Fibroblast of the aortic adventitia (primary cell): ENCODE measurements at places on chromosomes 5 and 9.

GRCh38 chr9:19127871-19128500 lies 694 bp upstream of the PLIN2 start:
- peak; percentile 47 for DNase-seq

- DNase-seq, result no peak
Measured at GRCh38 chr5:98783051-98783649, 9.7 kb downstream of the RGMB start.

- no peak for DNase-seq
Measured at GRCh38 chr5:87185838-87186237, 81.8 kb upstream of the RASA1 start.

- DNase-seq, result no peak
Measured at GRCh38 chr9:87580941-87581438, 83.3 kb downstream of the DAPK1 start.

DNA sequence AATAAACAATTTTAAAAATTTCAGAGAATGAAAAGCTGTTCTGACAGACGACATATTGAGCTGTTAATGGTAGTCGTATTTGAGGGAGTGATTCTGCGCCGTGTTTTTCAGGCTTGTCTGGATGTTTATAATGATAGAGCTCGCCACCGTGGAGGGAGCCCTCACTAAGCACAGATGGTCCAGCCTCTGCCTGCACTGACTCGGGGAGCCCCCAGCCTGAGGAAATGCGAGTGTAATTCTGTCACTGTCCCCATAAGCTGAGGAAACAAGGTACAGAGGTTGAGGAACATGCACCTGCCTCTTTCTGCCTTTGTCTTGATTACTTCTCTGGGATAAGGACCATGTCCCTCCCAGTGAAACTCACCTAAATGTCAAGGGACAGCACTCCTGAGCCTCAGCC lies 7.4 kb upstream of the DBH start:
- DNase-seq, result no peak

GRCh38 chr9:99155736-99156135 lies 50.8 kb downstream of the TGFBR1 start:
- DNase-seq, result no peak

- DNase-seq, result peak; percentile 63
Measured at GRCh38 chr5:140214831-140215230, 39.8 kb downstream of the CYSTM1 start.

GRCh38 chr5:78993165-78993564 lies 8.1 kb upstream of the ARSB start:
- no peak for DNase-seq

- DNase-seq, result no peak
Measured at GRCh38 chr9:401223-401622, 186.6 kb downstream of the DOCK8 start.

DNA sequence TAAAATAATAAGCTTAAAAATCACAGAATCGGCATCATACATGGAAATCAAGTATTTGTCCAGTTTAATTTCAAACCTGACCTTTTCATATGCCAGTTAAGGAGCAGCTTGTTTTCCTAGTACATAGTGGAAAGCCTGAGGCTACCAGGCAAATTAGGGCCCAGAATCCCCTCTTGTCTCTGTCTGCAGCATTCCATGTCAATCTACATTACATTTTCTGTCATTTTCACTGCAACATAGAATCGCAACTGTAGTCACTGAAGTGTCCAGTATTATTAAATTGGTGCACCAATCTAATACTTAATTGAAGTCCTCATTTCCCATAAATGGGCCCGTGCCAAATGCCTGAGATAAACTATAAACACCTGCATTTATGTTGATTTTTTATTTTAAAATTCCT lies 1352.2 kb upstream of the ACO1 start:
- DNase-seq, result no peak

GRCh38 chr9:99063522-99063921 lies 41.4 kb upstream of the TGFBR1 start:
- DNase-seq, result no peak

- DNase-seq, result no peak
Measured at GRCh38 chr5:16918156-16918555, 17.9 kb downstream of the MYO10 start.

DNA sequence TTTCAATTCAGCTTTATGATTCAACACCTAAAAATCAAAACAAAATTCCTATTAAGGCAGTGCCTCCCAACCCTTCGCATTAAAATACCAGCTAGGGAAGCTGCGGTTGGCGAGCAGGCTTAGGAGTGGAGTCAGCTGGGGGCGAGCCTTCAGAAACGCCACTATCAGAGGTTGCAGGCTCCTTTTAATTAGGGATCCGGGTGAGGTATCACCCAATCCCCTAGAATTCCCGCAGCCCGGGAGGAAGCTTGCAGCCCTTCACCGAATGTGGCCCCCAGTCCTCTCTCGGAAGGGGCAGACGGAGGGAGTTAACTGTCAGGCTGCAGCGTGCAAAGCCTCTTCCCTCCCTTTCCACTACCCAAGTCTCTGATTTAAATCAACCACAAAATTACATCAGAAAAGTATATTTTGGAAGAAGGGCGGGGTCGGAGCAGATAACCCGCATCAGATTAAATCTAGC lies 1.7 kb downstream of the STC2 start:
- peak; percentile 87 for DNase-seq

GRCh38 chr5:37133939-37134338 lies 115.2 kb downstream of the CPLANE1 start:
- DNase-seq, result peak; percentile 65

GRCh38 chr9:89515416-89515815 lies 17.5 kb upstream of the SEMA4D start:
- DNase-seq, result no peak

DNA sequence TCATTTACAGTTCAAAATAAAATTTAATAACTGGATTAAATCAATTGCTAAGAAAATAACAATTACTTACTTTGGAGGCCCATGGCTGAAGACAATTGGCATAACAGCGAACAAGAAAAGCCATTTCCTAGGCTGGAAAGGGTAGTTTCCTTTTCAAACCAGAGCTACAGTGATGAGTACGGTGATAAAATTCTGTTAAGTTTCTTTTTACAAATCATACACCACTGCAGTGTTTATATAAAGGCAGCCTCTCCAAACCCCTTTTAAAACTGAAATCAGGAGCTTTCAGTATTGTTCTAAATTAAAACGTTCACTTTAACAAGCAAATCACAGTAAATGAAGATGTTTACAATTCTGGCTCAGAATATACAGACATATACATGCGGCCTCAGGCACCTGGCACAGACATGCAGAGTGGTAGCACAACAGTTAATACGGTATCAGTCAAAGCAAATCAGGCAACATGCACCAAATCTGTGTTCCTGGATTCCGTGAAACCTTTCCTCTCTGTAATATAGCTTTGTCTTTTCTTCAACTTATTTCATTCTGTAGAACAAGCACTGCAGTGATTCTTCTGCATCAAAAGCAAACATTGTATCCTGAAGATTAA lies 102.9 kb downstream of the RAPGEF6 start:
- DNase-seq, result peak; percentile 26

DNA sequence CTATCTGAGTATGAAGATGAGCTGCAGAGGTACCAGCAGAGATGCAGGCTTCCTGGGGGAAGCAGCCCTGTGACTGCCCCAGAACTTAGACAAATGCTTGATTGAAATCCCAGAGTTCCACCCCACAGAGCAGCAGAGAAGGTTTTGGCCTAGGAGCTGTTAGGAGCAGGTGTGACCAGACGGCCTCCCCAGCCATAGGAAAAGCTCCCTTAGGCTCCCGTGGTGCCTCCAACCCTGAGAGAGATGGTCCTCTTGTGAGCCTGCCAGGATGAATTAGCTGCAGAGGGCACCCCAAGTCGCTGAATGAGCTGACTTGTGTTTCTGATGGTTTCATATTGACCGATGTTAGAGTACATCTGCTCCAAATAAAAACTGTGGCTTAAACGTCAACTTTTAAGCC lies 22.1 kb downstream of the NTRK2 start:
- DNase-seq, result no peak

DNA sequence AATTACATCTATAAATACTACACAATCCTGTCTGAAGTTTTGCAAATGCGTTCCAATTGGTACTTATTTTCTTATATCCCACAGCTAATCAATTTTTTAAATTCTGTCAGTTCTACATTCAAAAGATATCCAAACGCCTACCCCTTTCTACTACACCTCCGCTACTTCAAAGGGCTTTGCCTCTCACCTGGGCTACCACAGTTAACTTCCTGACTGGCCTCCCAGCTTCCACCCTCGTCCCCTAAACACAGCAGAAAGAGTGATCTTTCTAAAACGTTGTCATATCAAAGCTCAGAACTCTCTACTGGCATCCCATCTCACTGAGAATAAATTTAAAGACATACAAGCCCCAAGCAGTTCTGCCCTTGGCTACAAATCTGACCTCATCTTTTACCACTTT lies 32.3 kb upstream of the NIPBL start:
- DNase-seq, result no peak

DNA sequence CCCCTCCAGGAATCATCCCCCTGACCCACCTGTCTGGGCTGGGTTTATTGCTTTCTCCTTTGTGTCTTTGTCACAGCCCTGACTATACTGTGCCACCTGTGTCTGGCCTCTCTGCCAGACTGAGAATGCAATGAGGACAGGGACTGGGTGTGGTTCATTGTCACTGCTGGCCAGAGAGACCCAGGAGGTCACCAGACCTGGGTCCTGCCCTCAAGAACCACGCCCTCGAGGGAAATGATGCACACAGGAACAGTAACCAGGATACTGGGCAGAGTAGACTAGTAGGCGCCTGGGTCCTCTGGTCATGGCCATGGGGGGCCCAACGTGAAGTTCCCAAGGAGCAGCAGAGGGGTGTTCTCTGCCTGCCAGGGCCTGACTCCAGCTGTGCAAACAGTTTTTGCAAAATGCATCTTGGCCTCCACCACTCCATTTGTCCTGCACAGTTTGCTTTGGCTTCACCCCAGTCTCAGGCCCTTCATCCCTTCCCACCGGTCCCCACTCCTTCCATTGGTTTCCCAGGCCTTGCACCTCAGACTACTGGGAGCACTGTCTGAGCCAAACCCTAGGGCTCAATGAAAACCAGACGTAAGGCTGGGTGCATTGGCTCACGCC lies 17.8 kb downstream of the RGS3 start:
- peak; percentile 29 for DNase-seq

- peak; percentile 74 for DNase-seq
Measured at GRCh38 chr9:128733256-128733655, 9.3 kb upstream of the ZDHHC12 start.

DNA sequence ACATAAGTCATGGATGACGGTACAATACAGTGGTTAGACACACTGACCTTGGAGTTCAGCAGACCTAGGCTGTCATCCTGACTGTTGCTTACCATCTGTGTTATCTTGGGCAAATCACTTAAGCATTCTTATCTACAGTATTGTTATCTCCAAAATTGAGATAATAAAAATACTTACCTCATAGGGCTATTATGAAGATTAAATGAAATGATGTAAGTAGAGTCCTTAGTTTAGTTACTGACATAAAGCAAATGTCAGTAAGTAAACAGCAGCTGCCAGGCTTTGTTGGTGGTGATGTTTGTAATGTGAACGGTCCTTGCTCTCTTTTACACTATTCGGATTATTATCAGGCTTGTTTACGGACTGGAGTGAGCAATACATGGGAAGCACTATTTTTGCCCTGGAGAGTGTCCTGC lies 107.3 kb upstream of the DPYSL3 start:
- DNase-seq, result peak; percentile 56

DNA sequence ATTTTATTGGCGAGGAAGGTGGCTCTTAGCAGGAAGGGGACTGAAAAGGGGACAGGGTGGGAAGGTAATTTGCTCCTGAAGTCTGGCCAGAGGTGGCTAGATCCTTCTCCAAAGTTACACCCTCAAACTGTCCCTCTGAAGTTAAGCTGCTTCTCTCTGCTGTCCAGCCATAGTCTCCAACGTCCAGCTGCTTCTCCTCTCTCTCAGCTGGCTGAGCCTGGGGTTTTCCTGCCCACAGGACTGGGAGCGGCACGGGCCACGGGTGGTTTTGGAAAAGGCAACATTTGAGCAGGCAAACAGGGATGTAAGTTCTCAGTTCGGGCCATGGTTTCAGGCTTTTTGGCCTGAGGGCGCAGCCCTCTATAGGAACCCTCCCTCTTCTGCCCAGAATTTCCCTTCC lies 128.3 kb downstream of the YIPF5 start:
- DNase-seq, result no peak

DNA sequence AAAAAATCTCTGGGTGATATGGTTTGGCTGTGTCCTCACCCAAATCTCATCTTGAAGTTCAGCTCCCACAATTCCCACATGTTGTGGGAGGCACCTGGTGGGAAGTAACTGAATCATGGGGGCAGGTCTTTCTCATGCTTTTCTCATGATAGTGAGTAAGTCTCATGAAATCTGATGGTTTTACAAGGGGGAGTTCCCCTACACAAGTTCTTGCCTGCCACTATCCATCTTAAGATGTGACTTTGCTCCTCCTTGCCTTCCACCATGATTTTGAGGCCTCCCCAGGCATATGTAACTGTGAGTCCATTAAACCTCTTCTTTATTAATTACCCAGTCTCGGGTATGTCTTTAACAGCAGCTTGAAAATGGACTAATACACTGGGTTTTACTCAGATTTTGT lies 513.9 kb downstream of the TLE4 start:
- DNase-seq, result no peak

- no peak for DNase-seq
Measured at GRCh38 chr5:85896514-85896913, 721.2 kb upstream of the COX7C start.

DNA sequence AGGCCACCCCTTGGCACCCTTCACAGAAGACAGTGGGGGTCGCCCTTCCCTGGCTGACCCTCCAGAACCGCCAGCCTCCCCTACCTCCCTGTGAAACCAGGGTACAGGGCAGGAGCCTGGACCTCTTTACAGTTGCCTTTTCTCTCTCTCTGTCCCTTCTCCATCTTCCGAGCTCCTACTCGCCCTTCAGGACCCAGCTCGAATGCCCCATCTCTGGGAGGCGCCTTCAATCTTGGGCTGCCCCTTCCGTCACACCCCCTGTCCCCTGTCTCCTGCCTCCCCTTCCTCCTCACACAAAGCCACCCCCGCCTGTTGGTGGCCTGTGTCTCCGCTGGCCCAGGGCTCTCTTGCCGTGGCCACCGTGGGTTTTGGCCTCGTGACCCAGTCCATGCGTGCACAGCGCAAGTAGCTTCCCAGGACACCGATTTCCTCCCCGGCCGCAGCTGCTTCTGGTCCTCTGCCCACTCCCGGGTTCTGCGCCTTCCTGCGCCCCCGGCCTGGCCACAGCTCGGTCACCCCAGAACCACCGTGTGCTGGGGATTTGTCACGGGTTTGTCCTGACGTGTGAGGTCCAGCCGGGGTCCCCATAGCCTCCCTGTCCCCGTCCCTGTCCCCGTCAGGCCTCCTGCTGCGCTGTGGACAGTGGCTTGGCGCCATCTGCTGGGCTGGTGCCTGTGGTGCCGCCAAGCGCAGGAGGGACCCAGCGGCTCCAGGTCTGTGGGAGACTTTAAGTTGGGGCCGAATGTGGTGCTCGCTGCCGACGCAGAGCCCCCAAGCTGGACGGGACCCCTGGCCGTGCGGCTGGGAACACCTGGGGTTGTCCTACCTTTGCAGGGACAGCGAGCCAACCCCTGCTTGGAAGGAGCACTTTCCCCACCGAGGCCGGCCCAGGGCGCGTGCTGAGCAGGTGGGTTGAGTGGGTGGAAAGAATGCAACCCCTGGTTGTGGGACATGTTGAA lies 4.0 kb upstream of the TMEM250 start:
- peak; percentile 49 for DNase-seq

- no peak for DNase-seq
Measured at GRCh38 chr5:39946356-39947045, 521.7 kb upstream of the DAB2 start.

- DNase-seq, result peak; percentile 59
Measured at GRCh38 chr5:33981408-33982162, 2.9 kb downstream of the SLC45A2 start.

- no peak for DNase-seq
Measured at GRCh38 chr5:146463446-146463845, 16.3 kb downstream of the TCERG1 start.

- peak; percentile 50 for DNase-seq
Measured at GRCh38 chr5:15529821-15530220, 29.8 kb downstream of the FBXL7 start.
